ENCODE measurements at places on chromosomes 6 and 20. TPM values are rescaled to one million over a fixed set of nuclear protein-coding genes. Genes with fewer than 3 reads are reported as not detected.
A peak's percentile ranks its signal among the peaks of the same experiment; 100 is the strongest.

GRCh38 chr6:70668499-70668812, 773 bp downstream of the SMAP1 start:
- DNase-seq = no peak

DNA sequence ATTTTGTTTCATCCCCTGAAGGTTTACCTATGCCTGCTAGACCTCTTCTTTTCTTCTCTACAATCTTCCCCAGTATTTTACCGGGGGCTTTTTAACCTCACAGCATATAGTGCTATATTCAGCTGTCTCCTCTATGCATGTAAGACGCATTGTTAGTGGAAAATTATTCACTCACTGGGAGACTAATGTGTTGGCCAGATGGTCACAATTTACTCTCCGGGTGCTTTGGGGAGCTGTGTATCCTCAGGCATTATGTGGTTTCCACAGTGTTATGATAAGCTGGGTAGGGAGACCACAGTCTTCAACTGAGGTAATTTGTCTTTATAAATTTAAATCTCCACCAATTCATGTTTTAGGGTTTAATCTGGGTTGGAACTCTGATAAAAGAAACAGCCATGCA, 553.8 kb upstream of the PTCHD4 start:
- DNase-seq = no peak

GRCh38 chr6:100255701-100256100, 209.0 kb downstream of the SIM1 start:
- DNase-seq = no peak

DNA sequence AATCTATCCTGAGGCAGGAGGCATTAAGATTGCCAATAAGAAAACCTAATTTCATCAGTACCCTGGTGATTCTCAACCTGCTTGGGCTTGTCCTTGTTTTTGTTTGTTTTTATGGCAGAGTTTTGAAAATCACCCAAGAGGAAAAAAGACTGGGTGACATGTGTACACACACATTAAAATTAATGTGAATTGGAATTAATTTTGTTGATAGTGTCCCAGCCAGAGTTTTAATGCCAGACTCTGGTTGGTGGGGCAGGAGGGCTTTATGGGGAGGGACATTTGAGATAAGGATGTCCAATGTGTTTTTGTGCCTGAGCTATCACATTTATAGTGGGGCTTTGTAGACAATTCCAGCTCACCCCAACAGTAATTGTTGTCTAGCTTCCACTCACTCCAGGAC, 184.6 kb downstream of the ID4 start:
- DNase-seq = no peak

DNA sequence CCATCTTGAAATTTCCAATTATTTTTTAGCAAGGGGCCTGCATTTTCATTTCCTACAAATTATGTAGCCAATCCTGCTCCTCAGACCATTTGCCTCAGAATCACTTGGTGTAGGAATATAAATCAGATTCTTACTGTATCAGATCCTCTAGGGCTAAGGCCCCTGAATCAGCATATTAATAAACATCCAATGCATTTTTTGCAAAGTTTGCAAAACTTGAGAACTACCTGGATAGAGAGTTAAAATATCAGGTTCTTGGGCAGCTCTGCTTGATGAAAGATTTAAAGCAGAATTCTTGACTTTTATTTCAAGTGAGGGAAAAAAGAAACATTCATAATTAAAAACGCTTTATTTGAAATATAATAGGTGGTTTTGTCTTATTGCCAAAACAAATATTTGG, 82.2 kb upstream of the MAN1A1 start:
- no peak for DNase-seq

GRCh38 chr6:53111865-53112264, 36.8 kb downstream of the GCM1 start:
- DNase-seq = no peak

GRCh38 chr6:168216117-168216516, 103.5 kb downstream of the DACT2 start:
- DNase-seq = no peak

GRCh38 chr6:33008944-33009861, at the start of gene HLA-DOA:
Gene HLA-DOA (minus strand): TSS chr6:33009591.
- no peak for DNase-seq

- no peak for DNase-seq
Measured at GRCh38 chr6:35093783-35094182, 47.4 kb downstream of the TCP11 start.

GRCh38 chr6:25764611-25765010, 10.1 kb downstream of the SLC17A4 start:
- no peak for DNase-seq

DNA sequence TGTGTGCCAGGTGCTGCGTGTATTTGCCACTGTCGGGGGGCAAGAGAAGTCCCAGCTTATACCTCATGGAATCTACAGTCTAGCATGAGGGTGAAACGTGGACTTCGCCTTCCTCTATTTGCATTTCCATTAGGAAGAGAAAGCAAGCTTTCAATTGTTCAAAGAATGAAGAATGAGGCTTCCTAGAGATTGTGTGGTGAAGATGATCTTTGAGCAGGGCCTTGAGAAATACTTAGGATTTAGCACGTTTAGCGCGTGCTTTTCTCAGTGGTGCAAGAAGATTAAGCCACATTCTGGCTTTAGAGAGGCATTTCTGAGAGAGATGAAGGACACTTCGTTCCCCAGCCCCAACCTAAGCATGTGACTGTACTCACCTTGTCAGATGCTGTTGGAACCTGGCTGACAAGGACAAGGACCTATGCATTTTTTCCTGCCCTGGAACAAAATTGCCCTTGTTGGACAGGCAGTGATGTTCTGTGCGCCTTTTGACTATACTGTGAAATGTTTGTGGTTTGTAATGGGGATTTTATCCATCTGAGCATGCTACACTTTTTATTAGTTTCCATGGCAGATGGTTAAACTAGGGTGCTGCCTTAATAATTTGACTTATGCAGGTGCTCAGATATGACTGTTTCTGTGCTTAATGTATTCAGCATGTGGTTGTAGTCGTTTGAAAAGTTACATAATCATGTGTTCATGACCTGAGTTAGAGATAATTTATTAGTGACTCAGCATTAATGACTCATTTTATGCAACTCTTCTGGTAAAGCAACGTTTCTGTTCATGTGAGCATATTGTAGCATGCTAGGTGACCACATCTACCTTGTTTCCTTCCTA, 10.7 kb downstream of the TULP4 start:
- no peak for DNase-seq

DNA sequence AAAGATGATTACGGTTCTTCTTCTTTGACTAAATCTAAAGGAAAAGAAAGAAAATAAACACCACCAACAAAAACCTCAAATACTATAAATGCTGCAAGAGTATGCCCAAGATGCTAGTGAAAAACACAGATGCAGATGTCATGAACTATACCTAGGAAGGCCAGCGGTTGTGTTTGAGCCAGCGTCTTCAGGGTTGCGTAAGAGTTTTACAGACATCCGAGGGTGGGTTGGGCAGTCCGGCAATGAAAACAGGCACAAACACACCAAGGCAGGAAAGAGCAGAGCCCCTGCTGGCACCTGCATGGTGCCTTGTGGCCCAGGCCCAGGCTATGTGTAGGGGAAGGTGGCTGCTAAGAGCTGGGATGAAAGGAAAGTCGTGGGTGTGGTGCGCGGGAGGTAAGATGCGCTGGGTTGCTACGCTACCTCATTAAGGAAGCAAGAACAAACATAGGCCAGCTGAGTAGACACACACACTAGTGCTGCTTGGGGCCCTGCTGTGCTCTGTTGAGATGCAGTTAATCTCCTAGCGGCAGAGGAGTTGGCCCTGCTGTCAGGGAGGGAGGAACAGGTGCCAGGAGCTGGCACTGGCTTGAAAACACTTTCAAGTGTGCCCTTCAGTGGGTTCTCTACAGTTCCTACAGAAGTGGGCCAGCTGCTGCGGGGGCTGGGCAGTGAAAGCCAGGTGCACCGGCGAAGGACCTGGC, 170.2 kb upstream of the PLN start:
- DNase-seq = no peak

DNA sequence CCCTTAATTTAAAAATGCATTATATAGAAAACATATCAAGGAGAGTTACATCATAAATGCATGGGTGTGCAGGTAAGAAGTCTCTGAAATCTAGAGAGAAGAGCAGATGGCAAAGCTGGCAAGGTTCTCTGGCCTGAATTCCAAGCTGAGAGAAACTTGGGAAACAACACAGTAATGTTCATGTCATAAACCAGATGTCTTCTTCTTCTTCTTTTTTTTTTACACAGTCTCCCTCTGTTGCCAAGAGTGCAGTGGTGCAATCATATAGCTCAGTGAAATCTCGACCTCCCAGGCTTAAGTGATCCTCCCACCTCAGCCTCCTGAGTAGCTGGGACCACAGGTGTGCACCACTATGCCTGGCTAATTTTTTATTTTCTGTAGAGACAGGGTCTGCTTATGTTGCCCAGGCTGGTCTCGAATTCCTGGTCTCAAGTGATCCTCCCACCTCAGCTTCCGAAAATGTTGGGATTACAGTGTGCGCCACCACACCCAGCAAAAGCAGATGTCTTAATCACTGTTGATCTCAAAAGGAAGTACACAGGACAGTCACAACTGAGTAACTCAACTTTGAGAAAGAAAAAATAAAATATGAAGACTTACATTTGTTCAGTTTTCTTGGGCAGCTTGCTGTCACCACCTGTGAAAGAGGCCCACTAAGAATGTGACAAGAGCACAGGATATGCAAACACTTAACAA, 77.3 kb downstream of the DNAAF9 start:
- DNase-seq = no peak

DNA sequence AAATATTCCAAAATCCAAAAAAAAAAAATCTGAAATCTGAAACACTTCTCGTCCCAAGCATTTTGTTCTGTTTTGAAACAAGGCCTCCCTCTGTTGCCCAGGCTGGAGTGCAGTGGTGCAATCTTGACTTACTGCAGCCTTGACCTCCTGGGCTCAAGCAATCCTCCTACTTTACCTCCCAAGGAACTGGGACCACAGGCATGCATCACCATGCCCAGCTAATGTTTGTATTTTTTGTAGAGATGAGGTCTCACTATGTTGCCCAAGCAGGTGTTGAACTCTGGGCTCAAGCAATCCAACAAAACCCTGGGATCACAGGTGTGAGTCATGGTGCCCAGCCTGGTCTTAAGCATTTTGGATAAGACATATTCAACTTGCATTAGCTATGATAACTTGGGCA, 13.6 kb downstream of the SESN1 start:
- DNase-seq = no peak

GRCh38 chr20:34022839-34023234, 29.1 kb downstream of the RALY start:
- no peak for DNase-seq

GRCh38 chr6:89133981-89134380, 11.9 kb upstream of the PM20D2 start:
- DNase-seq = no peak

DNA sequence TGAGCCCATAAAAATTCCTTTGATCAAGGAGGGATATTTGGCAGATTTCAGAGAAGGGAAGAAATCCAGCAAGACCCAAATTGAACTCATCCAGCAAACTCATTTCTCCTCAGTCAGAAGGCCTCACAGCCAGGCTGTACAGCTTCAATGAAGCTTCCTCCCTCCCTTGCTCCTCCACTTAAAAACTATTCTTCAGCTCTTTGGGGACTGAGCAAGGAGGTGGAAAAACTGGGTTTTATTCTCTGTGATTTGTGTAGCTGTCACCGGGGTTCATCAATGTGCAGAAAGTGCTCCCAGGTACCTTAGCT, 158.7 kb upstream of the ZNF184 start:
- no peak for DNase-seq

DNA sequence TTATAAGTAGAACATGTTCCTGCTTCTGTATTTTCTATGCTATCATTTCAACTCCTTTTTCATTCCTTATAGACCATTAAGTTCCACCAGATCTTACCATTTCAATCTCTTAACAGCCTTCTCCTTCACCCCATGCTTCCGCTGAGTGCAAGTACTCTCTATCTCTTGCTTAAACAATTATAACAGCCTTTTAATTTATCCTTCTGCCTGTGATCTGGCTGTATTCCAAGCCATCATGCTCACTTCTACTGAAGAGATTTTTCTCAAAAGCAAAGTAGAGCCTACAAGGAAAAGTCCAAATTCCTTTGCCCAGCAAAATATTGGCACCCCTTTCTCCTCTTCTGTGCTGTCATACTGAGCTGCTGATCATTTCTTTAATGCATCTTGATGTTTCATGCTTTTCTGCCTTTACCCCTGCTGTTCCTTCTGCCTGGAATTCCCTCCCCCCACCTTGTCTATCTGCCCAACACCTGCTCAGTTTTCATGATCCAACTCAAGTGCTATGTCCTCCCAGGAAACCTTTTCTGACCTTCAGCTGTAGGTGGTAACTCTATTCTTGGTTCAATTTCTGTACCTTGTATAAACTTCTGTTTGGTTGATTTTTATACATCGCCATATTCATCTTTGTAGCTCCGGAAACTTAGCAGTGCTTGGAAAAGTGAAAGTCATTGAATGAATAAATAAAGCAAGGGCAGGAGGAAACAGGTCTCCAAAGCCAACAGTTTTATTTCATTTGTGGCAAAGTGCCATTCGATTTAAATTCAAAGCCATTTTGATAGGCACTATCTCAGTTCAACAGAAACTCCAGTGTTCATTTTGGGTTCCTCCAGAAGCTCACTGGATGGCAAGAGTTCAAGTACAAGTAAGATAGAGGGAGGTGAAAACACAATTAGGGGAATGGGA, 10.5 kb upstream of the BMP2 start:
- DNase-seq = no peak

DNA sequence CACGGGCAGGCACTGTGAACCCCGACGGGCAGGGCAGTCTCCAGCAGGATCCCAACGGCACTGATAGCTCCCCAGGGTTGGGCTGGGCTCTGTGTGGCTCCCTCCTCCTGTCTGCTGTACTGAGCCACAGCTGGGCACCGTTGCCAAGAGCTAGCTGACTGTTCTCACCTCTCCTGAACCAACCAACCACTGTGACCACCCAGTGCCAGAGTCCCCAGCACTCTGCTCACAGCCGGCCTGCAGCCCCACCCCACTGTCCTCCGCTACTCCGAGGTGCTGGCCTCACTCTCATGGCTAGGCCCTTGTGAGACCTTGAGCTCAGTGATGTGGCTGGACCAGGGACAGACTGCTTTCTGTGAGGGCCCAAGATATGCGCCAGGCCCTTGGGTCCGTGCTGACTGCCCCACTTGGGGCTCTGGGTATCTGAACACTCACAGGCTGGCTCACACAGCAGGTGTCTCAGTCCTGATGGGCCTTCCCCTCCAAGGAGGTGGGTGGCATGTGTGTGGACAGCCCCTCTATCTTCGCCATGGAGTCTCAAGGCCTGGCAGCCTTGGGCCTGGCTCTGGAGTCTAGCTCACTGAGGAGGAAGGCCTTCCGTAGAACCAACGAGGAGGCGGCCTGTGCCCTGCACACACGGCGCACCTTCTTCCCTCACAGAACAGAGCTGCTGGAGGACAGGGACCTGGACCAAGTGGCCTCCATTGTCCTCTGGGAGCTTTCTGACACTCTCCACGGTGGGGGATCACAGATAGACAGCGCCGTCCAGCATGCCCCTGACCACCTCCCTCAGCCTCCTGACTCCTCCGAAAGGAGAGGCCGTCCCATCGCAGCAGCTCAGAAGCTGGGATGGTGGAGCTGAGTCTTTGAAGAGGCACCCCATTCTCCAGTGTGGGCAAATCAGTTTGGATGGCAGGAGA, 53.5 kb downstream of the TCP11 start:
- DNase-seq = peak; percentile 12

The NRSN1 gene
- total RNA-seq = not detected

The ULBP1 gene
- not detected for total RNA-seq

The HSPA1L gene
- total RNA-seq = 3.4 TPM

The EEF1A2 gene
- 15.0 TPM for total RNA-seq

The CRISP2 gene
- not detected for total RNA-seq

The RFX6 gene
- 0.25 TPM for total RNA-seq

The COL12A1 gene
- 15.7 TPM for total RNA-seq

Measured in mucosa of descending colon (tissue), 3 donors.